ENCODE measurements at places on chromosomes 1 and 21. TPM values are rescaled to one million over a fixed set of nuclear protein-coding genes. Genes with fewer than 3 reads are reported as not detected.

- no peak for DNase-seq
Measured at GRCh38 chr1:156842618-156843300, 16.2 kb downstream of the INSRR start.

DNA sequence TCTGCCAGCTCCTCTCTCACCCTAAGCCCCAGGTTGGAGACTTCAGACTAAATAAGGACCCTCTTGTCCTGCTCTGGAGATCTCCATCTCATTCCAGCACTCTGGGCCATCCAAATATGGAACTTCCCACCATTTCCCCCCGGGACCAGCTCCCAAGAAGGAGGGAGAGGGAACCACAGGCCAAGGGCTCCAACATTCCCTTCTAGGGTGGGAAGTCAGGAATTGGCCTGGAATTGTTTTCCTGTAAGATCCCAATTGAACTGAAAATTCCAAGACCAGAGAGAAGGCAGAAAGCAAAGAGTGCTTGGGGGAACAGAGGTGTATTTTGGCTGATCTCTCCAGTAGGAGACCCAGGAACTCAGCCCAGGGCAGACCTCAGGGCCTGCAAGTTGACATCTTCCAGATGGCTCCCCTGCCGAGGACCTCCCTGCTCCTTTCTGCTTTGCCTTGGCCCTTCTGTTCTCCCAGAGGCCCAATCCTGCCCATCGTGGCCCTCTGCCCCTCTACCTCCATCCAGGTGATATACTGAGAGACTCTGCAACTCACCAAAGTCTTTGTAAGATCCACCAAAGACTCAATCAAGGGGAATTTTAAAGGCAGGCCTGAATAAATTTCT, 14.9 kb downstream of the CSRP1 start:
- DNase-seq = no peak

DNA sequence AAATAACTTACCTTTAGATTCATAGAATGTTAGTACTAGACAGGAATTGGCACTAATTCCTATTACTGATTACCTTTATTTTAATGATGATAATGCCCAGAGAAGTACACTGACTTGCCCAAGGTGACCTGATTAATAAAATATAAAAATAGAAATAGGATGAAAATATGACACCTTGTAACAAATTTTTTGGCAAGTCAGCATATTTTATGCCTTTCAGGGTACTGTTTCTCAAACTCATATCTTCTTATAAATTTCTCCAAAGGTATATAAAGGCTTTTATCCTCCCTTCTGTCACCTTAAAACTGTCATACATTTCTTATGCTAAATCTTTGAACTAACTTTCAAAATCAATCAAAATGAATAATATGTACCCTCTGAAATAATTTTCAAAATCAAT, 171.4 kb downstream of the LRRC40 start:
- no peak for DNase-seq

DNA sequence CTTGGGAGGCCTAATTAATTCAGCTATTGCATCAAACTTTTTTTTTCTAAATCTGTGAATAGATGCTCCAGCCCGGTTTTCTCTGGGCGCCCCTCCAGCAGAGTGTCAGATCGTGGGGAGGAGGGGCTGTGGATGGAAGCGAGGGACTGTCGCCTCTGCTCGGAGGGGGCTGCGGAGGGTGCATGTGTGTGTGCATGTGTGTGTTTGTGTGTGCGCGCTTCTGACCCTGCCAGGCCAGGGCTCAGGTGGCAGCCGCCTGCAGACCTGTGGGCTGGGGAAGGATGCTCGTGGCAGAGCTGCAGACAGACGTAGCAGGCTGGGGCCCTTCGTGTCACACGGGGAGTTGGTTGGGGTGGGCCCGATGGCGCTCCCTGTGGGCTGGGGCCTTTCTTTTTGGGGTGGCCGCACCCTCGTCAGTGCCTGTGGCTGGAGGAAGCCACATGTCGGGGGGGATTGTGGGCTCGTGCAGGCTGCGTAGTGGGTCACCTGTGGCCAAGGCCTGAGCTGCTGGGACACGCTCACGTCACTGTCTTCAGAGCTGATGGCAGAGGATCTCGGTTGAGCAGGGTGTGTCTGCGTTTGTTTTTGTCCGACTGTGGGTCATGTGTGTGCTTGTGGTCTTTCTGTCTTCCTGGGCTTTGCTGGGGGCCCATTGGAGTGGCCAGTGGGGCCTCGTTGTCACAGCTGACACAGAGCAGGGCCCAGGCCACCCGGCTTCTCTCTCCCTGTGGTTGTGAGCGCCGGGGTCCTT, 2.8 kb downstream of the SKI start:
- no peak for DNase-seq

DNA sequence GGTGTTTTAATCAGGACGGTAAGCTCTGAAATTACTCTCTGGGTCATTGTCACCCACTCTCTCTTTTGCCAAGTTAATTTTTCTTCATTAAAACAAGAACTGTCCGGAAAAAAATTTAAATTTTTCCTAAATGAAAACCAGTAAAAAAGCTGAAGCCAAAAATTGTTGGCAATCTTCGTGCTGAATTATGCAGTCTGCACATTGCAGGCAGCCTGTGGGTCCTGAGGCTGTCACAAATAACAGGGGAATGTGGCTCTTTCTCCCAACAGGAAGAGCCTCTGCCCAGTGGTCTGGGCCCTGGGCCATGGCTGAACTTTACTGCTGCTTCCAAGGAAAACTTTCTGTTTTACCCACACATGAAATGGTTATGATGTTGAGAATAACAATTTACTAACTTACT, 153.9 kb upstream of the SPAG17 start:
- peak; percentile 75 for DNase-seq

GRCh38 chr1:29592261-29592615, 355.9 kb downstream of the PTPRU start:
- no peak for DNase-seq

Gene CFHR5
- total RNA-seq = not detected

DNA sequence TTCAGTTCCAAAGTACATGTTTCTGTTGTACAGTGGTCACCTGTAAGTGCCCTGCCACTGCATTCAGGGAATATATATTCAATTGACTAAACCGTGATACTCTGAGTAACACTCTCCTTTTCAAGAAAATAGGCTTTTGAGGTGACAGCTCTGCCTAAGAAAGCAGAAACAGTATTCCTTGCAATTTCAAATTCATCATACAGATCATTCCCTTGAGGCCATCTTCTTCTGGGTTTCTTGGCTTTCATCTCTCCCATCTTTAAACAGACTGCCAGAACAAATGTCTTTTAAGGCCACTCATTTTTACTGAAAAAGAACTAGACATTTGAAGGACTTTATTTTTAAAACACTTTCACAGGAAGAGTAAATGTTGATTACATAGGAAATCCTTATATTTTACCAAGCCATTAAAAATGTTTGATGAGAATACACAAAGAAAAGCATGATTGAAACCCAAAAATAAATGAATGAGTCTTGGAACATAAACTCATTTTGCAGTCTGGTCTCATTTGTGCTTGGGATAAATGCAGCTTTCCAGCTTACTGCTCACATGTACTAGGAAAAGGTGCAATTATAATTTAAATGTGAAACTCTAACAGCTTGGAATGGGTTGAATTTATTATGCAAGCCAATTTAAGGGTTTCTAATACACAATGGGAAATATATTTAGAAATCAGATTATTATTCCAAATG, 34.7 kb downstream of the PLPPR5 start:
- DNase-seq = no peak

GRCh38 chr1:166289309-166290050, 122.7 kb upstream of the FAM78B start:
- no peak for DNase-seq

Gene KRTAP12-2
- total RNA-seq = not detected

DNA sequence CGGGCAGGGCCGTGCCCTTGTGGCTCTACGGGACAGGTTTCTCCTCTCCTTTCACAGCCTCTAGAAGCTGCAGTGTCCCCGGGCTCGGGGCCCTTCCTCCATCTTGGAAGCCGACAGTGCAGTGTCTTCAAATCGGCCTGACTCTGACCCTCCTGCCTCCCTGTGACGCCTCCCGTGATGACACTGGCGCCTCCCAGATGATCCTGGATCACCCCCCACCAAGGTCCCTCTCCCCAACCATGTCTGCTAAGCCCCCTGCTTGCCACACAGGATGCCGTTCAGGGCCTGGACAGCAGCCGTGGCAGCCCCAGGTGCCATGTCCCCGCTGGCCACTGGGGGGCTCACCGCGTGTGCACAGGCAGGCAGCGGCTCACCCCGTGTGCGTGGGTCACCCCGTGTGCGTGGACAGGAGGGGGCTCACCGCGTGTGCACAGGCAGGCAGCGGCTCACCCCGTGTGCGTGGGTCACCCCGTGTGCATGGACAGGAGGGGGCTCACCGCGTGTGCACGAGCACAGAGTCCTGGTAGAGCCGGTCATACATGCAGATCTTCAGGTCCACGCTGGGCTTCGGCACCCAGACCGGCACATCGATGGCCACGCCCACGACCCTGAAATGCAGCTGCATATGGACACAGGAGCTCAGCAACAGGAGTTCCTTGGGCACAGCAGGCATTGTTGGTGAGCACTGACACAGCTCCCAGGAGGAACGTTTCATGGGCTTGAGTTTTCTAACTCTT, 24.9 kb upstream of the TMEM52 start:
- peak; percentile 39 for DNase-seq

GRCh38 chr1:25873120-25873519, 2.4 kb downstream of the PAQR7 start:
- no peak for DNase-seq

DNA sequence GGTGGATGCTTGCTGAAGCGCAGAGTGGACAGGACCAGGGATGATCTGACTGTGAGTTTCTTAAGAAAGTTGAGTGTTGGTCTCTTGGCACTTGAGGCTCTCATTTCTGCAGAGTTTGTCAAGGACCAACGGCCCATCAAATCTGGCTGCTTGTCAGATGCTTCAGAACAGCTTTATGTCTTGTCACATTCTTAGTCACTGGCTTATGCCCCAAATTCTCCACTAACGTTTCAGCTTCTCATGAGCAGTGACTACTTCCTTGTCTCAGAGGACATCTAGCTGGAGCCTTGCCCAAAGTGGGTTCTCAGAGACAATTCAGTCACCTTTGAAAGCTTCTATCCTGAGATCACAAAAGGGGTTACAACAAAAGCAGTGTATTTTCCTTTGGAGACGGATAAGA, 92.3 kb downstream of the ST6GALNAC5 start:
- no peak for DNase-seq

DNA sequence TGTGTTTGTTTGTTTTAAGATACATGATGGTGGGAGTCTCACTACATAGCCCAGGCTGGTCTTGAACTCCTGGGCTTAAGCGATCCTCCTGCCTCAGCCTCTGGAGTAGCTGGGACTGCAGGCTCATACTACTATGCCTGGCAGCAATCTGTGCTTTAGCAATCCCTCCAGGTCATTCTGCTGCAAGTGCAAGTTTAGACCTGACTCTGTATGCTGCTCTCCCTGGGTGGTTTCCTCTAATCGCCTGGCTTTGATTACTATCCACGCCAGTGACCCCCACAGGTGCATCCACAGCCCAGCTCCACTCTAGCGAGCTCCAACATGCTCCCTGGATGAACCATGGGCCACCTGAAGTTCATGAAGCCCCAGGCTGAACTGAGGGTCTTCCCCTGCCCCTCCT, 15.5 kb upstream of the PABPC4 start:
- DNase-seq = no peak

Gene COQ8A
- total RNA-seq = 7.4 TPM

Gene PERM1
- not detected for total RNA-seq

DNA sequence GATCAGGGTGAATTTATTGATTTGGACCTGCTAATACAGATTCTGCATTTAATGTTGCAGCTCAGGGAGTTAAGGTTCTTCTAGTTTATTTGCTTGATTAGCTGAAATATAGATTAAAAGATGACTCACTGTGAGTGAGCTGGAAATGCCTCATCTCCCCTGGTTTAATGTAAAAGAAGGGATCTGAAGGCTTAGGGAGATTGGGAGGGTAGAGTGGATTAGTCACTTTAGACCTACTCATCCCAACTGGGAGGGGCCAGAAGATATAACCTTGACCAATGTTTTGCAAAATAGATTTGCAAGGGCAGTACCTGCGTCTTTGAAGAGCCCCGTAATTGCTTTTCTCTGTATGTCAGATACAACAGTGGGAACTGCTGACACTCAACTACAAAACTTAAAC, 922.8 kb upstream of the ADGRL4 start:
- no peak for DNase-seq

- peak; percentile 8 for DNase-seq
Measured at GRCh38 chr1:58402444-58402843, 144.1 kb downstream of the OMA1 start.

DNA sequence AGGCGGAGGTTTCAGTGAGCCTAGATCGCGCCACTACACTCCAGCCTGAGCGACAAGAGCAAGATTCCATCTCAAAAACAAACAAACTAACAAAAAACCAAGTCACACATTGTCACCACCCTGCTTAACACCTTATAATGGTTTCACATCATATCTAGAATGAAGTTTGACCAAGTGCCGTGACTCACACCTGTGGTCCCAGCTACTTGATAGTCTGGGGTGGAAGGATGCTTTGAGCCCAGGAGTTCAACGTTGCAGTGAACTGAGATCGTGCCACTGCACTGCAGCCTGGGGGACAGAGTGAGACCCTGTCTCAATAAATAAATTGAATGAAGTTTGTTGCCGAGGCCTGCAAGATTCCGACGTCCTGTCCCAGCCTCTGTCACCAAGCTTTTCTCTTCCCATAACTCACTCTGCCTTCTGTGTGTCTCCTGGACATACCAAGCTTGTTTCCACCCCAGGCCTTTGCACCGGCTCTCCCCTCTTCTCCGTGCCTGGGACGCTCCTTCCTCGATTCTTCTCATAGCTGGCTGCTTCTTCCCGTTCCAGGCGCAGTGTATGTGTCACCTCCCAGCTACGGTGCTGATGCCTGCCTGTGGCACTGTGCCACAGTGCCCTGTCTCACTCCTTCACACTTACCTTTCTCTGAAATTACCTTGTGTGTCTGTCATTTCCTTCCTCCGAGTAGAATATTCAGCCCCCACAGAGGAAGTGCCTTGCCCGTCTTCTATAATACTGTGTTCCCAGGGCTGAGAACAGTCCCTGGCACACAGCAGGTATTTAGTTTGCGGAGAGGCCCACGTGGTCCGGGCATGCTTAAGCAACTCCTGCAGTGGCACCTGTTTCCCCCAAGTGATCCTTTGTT, 3.8 kb upstream of the SELENON start:
- no peak for DNase-seq

DNA sequence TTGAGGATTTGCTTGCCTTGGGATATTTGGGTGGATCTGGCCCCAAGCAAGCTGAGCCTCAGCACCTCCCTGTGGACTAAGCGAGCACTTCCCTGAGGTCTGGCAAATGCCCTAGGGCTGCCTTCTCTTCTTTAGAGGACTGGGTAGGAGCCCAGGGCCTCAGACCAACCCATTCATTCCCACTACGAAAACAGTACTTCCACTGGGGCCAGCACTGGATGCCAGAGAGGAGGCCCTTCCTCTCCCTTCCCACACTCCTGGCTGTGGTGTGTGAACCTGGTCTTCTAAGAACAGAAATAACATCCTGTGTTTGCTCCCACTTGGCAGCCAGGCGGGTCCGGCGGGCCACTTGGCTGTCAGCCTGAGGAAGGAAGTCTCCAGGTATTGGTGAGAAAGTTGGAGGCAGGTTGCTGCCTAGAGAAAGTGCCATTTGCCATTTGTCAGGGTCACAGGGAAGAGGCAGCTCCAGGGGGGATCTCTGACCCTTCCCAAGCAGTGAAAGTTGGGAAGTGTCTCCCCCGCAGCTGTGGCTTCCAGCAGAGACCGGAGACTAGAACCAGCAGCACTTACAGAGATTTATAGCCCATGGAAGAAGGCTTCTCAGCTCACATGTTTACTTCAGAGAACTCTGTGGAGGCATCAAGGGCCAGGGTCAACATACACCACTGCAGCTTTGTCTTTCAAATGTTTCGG, 323.5 kb downstream of the SIPA1L2 start:
- DNase-seq = peak; percentile 37
